Esophagus muscularis mucosa (tissue), 4 donors: ENCODE measurements at places on chromosomes 3 and 15. TPM values are rescaled to one million over a fixed set of nuclear protein-coding genes. Genes with fewer than 3 reads are reported as not detected.
A peak's percentile ranks its signal among the peaks of the same experiment; 100 is the strongest.

DNA sequence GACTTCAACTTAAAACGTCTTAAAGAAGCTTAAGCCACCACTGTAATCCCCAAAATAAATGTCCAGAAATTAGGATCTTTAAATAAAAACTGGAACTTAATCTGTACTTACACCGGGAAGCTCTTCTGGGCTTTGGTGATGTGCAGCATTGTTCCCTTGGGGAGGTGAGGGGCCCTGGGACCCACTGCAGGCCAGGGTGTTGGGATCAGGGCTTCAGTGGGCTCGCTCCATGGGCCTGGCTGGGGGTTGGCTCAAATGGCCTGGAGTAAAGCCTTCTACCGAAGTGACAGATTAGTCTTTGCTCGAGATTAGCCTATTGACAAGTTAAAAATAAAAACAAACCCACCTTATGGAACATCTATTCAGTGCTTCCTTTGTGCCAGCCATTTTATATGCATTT, 6.1 kb upstream of the RNU6-1 start:
- no peak overlapping the region for H3K27ac ChIP-seq
- H3K4me3 ChIP-seq, result no peak overlapping the region
- peaks cover 6% of the 10 kb centered on the region for H3K4me1 ChIP-seq
- H3K27me3 ChIP-seq, result no peaks in the 10 kb centered on the region

- no peak for DNase-seq
- H3K27ac ChIP-seq, result no peak overlapping the region
- no peaks in the 10 kb centered on the region for H3K27me3 ChIP-seq
- H3K4me3 ChIP-seq, result no peak overlapping the region
These were observed 489.6 kb upstream of the RASGRP1 start for GRCh38 chr15:39054128-39054732.

GRCh38 chr3:97043411-97043810, 229.0 kb downstream of the EPHA6 start:
- no peaks in the 10 kb centered on the region for H3K4me1 ChIP-seq
- H3K27me3 ChIP-seq, result no peaks in the 10 kb centered on the region
- no peak overlapping the region for H3K27ac ChIP-seq

- peaks cover 29% of the 10 kb centered on the region for H3K4me1 ChIP-seq
- H3K36me3 ChIP-seq, result no peaks in the 10 kb centered on the region
- H3K4me3 ChIP-seq, result peak overlapping the region; percentile 47
- no peaks in the 10 kb centered on the region for H3K27me3 ChIP-seq
These were observed 408.2 kb upstream of the THBS1 start for GRCh38 chr15:39172380-39173281.

DNA sequence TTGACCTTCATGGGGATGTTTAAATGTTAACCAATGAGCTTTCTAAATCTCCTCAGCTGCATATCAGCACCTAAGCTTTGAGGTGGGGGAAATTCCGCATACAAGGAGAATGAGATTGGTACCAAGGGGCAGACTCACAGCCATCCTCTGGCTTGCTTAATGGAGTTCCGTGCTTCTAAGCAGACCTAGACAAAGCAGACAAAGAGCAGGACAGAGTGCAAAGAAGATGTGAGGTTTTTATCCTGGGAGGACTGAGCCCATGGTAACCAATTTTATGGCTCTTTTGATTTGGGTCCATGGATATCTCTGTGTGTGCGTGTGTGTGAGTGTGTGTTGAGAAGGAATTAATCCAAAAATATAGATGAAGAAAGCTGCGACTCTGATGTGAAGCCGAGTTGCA, 7.5 kb downstream of the TAFA4 start:
- H3K36me3 ChIP-seq, result no peaks in the 10 kb centered on the region
- H3K27me3 ChIP-seq, result no peaks in the 10 kb centered on the region
- no peak for DNase-seq
- no peak overlapping the region for H3K4me3 ChIP-seq
- no peaks in the 10 kb centered on the region for H3K4me1 ChIP-seq

GRCh38 chr15:72992841-72993252, 59.4 kb upstream of the NEO1 start:
- H3K27ac ChIP-seq, result peak overlapping the region; percentile 78
- no peak for DNase-seq
- H3K4me1 ChIP-seq, result peaks cover 12% of the 10 kb centered on the region

GRCh38 chr3:106288781-106289180, 420.0 kb upstream of the CBLB start:
- H3K27ac ChIP-seq, result no peak overlapping the region
- H3K27me3 ChIP-seq, result no peaks in the 10 kb centered on the region
- H3K4me3 ChIP-seq, result no peak overlapping the region
- no peaks in the 10 kb centered on the region for H3K36me3 ChIP-seq

SPESP1 gene
- 5.8 TPM for total RNA-seq

CHRNA7 gene
- 0.83 TPM for total RNA-seq

MUSTN1 gene
- 13.5 TPM for total RNA-seq

SH3GL3 gene
- not detected for total RNA-seq

CIB2 gene
- 18.3 TPM for total RNA-seq
